ENCODE measurements at places on chromosomes 2 and 18.

- DNase-seq: peak; percentile 47
These were observed 1.3 kb upstream of the PRKCE start for GRCh38 chr2:45649858-45650811.

DNA sequence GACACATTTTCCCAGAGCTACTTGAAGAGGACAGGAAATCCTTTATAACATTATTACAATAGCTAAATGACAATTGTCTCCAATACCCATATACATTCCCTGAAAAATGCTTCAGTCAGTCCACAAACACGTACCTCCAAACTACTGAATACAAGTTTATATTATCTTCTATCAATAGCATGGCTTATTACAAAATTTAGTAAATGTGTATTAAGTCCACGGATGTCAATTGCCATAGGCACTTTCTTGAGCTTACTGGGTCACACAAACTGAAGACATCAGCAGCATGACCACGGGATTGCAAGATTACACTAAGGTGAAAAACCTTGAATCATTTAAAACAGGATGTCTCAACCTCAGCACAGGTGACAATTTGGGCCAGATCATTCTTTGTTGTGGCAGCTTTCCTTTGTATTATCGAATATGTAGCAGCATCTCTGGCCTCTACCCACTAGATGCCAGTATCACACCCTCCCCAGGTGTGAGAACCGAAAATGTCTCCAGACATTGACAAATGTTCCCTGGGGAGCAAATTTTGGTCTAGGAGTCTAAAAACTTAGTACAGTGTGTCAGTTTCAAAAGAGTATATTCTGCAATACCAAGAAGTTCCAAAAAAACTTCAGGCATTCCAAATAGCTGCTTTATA lies 1.4 kb downstream of the MBD2 start:
- no peak for DNase-seq

GRCh38 chr18:47415881-47416280 lies 164.4 kb upstream of the SKOR2 start:
- no peak for DNase-seq

DNA sequence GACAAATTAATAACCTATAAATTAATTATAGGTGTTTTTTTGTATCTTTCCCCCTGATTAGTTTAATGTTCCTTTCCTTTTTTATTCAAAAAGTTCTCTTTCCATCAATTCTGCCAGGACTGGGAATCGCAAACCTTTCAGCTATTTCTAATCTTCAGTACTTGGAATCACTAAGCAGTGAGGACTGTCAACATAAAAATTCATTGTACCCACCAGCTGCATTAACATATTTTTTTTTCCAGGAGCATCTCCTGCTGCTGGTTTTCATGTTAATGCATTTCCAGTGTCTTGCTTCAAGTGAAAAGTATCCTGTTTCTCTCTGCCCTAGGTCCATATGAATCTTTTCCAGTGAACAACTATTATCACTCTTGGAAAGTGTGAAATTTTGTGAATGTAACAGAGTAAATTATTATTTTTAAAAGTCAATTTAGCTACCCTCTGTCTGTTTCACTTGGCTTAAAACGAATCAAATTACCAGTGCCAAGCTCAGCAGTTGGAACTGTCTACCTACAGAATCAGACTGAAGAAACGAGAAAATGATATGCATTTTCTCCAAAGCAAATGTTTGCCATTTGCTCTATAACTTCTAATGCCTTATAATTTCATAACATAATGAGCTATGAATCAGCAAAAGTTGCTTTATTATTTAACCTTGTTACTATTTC lies 804.4 kb downstream of the EPHA4 start:
- DNase-seq: no peak

DNA sequence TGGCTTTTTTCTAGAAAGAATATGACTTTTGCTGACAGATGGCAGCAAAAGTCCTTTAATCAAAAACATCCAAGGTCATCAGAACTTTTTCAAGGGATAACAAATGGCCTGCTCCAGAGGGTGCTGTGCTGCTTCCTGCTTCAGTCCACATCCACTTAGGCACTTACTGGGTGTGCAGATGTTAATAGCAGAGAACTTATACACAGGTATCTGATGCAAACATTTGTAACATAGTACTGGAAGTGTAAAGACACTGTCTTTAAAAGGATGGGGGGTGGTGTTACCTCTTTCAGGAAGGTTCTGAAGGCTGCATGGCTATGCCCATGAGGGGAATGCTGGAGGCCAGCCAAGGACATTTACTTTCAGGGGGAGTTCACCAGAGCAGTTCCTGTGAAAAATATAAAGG lies 5.5 kb downstream of the HOXD8 start:
- DNase-seq: peak; percentile 70

DNA sequence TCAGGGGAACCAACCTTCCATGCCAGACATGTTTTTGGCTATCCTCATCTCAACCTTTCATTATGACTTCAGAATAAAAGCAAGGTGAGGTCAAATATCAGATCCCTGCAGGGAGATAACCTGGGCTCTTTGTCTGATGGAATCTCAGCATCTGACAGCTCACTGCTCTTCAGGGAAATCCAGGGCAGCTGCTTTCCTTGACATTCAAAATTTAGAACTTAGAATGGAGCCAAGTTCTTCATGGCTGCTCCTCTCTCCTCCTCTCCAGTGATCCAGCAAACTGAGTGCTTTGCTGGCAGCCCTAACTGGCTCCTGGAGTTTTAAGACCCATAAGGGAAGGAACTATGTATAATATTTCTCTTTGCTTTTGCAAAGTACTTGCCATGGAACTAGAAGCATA lies 716.3 kb downstream of the TSN start:
- DNase-seq: no peak

DNA sequence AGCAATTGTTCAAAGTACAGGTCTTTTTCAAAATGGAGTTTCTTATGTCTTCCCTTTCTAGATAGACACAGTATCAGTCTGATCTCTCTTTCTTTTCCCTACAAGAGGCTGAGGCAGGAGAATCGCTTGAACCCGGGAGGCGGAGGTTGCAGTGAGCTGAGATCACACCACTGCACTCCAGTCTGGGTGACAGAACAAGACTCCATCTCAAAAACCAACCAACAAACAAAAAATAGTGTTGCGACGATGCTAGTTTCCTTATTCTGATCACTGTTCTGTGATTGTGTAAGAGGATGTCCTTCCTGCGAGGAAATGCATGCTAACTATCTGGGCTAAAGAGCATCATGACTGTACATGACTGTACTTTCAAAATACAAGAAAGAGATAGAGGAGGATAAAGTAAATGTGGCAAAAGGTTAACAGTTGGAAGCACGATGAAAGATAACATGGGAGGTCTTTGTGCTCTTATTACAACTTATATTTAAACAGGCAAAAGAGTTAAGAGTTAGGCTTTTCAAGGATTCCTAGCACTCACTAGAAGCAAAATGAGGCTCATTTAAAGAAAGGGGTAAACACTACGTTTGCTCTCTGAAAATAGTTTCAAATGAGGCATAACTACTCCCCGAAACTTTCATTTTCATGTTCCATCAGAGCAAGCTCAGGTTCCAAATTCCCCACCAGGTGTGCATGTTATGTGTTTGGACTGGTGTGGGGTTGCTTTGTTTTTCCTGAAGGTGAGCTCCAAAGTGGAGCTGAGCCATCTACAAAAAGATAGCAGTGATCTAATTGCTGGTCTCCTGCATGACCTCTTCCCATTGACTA lies 23.8 kb downstream of the SOWAHC start:
- DNase-seq: no peak

- DNase-seq: peak; percentile 31
These were observed 17.2 kb upstream of the NAPG start for GRCh38 chr18:10508591-10508990.

DNA sequence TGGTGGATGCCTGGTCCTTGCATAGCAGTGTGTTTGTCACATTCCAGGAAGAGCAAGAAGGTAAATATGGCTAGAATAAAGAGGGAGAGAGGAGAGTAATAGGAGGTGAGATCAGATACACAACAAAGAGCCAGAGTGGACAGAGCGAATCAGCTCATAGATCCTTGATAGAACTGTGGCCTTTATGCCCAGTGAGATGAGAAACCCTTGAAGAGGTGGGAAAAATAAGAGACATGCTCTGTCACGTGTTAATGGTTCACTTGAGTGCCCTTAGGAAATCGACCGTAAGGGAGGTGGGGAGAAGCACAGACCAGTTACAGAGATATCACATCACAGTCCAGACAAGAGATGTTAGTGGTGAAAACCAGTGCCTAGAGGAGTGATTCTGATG lies 84.7 kb upstream of the RAB27B start:
- no peak for DNase-seq

DNA sequence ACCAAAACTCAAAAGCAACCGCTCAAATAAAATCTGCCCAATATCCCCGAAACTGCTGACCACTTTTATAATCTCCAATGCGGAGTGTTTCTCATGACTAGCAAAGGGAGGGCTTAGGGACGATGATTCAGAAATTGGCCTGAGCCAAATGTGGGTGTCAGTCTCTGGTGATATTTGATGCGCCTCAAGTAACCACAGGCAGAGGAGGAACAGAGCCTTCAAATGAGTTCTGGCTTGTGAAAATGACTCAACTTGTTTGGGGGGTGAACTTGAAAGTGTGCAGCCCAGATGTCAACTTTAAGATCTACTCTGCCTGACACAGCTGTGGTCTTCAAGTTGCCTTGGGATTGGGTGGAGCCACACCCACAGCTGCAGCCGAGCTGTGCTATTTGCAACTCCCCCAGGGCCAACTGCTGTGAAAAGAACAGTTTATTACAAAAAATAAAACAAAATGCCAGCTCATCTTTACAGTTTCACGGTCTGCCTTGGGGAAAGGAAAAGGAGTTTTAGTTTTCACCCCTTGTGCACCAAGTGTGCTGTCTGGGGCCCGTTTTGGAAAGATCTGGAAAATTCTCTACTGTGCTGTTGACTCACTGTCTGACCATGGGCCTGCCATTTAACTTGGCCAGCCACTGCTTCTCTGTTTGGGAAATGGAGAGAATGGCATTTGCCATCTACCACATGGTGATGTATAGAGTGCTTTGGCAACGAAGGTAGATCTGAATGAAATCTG lies 222.1 kb downstream of the MTX2 start:
- DNase-seq: peak; percentile 99

- no peak for DNase-seq
These were observed 64.5 kb downstream of the CAVIN2 start for GRCh38 chr2:191782351-191782750.

- DNase-seq: peak; percentile 73
These were observed 16.0 kb downstream of the TMEM177 start for GRCh38 chr2:119694845-119695521.

DNA sequence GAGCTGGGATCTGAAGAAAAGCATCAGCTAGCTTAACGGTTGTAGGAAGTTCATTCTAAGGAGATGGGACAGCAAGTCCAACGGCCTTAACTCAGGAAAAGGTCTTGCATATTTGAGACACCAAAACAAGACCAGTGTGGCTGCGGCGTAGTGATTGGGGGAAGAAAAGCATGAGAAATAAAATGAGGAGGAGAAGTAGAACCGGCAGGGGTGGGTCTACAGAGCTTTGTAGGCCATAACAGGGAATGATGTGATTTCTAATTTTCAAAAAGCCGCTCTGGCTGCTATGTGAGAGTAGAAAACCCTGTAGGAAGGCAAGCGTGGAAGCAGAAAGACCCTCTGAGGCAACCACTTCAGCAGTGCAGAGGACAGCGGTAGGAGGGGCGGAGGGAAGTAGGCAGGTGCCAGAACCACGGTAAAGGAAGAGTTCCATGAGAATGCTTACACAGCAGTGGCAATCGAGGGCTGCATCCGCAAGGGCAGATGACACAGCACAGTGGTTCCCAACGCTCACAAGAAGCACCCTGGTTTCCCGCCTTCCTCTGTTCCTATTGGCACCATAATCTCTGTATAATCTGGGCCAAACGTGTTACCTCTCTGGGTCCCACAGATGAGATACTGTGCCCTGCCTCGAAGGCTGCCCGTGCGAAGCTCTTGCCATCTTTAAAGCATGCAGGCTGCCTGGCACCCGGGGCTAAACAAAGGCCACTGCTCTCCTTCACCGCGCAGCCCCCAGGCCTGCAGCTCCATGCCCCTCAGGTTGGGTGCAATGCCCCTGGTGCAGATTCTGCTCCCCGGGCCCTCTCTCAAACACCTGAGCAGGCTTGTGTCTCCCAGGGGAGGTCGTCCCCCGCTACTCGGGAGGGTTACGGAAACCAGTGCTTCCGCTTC lies 795 bp downstream of the ANKRD39 start:
- DNase-seq: no peak

GRCh38 chr18:36075862-36076587 lies 8.7 kb upstream of the RPRD1A start:
- peak; percentile 19 for DNase-seq

GRCh38 chr18:62953663-62954062 lies 238.3 kb downstream of the PHLPP1 start:
- DNase-seq: no peak

DNA sequence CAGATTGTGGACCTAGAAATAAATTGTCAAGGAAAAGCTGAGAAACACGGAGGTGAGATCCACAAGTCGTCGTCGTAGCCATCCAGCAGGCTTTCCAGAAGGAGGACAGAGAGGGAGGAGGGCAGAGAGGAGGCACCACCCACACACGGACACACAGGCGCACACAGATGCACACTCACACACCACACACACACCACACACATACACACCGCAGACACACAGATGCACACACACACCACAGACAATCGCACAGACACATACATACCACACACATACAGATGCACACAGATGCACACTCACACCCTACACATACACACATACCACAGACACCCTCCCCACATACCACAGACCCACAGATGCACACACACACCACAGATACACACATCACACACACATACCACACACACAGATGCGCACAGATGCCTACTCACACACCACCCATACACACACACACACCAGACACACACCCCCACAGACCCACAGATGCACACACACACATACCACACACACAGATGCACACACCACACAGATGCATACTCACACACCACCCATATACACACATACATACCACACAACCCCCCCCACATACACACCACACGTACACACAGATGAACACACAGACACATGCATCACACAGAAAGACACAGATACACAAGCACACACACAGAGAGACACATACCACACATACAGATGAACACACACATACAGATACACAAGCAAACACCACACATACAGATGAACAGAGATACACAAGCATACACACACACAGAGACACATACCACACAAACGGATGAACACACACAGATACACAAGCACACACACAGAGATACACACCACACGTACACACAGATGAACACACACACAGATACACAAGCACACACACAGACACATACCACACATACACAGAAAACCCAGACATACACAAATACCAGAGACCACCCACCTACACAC lies 12.7 kb upstream of the BOK start:
- DNase-seq: no peak

DNA sequence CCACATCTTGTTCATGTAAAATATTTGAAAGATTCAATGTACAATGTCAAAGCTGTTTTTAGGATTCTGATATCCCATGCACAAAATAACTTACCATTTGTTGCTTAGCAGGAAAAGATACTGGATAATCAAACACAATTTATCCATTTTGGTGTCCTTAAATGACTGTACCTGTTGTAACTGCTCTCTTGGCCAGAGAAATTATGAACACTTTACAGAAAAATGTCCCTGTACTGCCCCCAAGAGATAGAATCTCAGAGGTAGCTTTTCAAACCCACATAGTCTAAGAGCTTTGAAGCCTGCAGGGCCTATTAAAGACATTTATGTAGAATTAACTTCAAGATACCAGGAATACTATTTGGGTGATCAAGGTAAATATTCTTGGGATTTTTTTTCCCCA lies 12.2 kb upstream of the ME2 start:
- DNase-seq: no peak

Data from fibroblast of skin of back (primary cell).